ENCODE measurements at places on chromosomes 7 and 10.

GRCh38 chr7:105010504-105011130, 3.4 kb upstream of the KMT2E start:
- no peak for DNase-seq

DNA sequence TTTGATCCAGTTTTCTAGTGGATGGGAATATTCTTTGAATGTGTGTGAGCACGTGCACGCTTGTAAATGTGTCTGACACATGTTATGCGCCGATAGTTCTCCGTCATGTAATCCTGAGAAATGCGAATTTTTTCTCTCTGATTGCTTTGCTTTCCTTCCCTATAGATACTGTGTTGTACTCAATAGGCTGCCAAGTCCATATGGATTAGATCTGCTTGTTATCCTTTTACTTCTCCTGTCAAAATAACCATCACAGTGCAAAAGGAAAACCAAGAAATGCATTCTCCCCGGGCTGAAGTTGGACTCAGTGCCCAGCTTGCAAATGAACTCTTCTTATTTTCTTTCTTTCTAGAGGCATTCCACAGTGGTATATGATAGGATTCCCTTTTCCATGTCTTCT, 131.9 kb downstream of the KIAA1217 start:
- DNase-seq, result no peak

- DNase-seq, result no peak
Observed at GRCh38 chr10:79249186-79250121, 97.8 kb upstream of the PPIF start.

GRCh38 chr10:28179006-28179742, 123.7 kb downstream of the MPP7 start:
- DNase-seq, result no peak

GRCh38 chr10:25682203-25682851, 251.7 kb upstream of the MYO3A start:
- no peak for DNase-seq

DNA sequence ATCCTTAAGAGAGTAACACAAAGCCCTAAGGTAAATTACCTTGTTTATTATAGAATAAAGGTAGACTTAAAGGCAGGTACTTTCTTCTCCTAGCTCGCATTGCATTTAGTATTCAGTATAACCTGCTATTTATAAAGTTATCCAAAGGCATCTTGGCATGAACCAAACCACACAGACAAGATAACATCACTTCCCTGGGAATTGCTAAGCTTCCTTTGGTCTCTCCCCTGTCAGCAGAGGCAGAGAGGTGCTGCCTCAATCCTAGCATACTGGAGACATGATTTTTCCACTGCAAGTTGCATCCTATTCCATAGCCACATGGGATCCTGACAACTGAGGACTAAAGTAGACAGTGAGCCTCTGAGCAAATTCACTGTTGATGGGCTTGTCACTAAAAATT, 101.7 kb upstream of the IL6 start:
- DNase-seq, result no peak

GRCh38 chr10:123303581-123304337, 149.6 kb downstream of the BUB3 start:
- DNase-seq, result no peak

DNA sequence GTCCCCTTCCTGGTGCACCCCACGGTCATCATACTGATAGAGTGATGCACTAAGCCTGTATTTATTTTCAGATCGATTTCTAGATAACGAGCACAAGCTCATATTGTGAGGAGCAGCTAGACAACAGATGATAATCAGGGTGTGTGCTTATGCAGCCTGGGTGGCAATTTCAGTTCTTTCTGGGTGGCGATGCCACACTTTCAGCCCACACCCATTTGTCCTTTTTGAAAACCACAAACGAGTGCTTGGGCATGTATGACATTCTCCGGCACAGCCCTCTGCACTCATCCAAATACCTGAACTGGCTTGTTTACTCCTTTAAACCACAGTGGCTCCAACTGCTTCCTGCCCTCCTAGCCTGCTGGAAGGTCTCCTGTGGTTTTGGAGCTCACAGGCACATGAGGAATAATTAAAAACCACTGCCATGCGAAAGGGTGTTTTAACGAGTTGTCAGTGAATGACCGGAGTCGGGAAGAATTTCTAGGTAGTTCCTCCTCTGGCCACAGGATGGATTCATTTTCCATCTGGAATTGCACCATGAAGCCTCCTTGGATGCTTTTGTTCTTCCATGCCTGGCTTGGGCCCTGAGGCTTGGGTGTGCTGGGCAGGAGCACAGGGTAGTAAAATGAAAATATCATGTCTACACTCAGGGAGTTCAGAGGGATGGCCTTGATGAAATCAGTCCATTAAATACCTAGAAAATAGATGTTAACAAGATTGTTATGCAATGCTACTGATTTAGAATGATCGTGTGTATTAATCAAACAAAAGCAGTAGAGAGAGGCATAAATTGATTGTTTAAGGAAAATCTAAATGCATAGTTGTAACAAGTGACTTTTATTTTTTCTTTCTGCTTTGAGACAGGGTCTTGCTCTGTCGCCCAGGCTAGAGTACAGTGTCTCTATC, 52.4 kb upstream of the ITGB1 start:
- DNase-seq, result no peak

DNA sequence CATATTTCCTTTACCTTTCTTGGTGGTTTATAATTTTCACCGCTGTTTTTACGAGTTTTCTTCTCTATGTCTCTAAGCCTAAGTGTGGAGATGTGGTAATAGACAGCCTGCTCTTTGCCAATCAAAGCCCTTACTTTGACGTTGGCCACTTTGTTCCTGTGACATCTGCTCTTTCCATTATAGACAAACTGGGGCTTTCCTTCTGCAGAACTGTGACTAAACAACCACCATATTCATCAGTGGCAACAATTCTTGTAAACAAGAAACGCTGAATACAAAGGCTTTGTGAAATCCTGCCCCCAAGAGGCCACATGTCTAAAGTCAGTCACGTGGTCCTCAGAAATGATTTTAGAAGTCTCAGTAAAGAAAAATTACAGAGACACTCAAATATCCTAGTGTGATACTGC, 59.6 kb upstream of the CAPZA2 start:
- DNase-seq, result no peak

DNA sequence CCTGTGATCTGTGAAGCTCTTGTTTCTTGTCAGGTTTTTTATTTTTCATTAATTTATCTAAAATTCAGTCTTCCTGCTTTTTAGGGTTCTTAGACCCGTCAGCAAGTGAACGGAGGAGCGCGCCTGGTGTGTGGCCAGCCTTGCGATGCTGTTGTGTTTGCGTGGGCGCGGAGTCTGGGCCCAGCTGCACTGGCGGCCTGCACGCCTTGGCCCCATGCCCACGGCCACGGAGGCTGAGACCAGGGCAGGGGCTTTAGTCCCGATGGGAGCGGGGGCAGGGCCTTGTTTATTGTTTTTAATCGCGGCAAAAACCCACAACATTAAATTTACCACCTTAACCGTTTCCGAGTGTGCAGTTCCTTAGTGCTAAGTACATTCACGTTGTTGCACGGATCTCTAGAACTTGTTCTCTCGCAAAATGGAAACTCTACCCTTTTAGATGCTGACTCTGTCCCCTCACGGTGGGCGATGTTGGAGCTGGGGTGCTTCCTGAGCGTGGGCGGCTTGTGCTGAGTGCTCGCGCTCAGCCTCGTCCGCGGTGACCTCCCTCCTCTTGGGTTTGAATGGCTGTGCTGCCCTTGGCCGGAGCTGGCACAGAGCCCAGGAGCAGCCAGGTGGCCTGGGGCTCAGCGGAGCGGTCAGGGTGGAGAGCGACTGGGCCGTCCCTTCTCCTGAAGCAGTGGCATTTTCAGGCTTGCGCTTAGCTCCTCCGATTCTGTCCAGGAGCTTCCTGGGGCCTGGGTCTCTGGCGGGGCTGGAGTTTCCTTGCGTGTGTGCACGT, 69.1 kb downstream of the INPP5A start:
- no peak for DNase-seq

GRCh38 chr7:42744746-42745145, 167.1 kb downstream of the C7orf25 start:
- no peak for DNase-seq

- DNase-seq, result no peak
Observed at GRCh38 chr7:25025218-25025671, 45.3 kb upstream of the OSBPL3 start.

GRCh38 chr7:114822131-114822530, 99.8 kb upstream of the MDFIC start:
- DNase-seq, result no peak
